ENCODE measurements at places on chromosomes 3 and 15.

DNA sequence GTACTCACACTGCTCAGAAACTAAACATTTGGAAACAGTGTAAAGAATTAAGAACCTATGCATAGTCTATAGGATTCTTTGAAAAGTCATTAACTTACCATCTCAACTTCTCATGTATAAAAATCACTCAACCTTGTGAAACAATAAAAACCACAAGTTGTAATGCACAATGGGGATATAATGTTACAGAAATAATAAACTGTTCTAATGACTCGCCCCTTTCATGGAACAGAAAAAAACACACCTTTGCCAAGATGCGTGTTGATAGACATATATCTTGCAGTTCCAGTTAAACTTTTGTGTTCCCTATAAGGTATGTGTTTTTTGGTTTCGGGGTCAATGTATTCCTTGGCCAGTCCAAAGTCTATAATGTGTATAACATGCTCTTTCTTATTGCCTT is 50.8 kb upstream of the PPIB start:
- no peak for DNase-seq

DNA sequence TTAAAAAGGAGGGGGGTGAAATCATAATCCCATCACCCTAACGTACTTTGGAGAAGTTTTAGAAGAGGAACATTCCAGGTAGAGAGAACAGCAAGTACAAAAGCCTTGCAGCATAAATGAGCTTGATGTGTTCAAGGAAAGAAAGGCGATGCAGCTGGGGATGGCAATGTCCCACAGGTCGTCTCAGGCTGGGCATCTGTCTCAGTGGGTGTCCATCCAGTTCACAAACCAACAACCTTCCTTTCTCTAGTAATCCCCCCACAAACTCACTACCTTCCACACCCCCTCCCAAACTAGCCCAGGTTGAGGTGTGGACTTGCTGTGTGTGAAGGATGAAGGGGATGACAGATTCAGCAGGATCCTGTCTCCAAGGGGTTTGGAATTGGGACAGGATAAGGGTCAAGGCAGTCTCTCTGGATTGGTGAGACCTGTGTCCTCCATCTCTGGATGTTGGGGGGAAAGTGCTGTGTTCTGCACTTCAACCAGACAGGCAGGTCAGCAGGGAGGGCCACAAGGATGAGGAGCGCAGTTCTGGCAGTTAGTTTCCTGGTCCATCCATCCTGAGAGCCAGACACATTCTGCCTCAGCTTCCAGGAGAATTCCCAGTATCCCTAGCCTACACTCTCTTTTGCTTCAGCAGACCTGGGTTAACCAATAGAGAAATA is 1.7 kb upstream of the ESYT3 start:
- DNase-seq, result no peak

- DNase-seq, result no peak
Measured at GRCh38 chr3:60114191-60114590, 1064.4 kb upstream of the CFAP20DC start.

GRCh38 chr3:48514431-48515227 is 10.7 kb upstream of the SHISA5 start:
- DNase-seq, result no peak

DNA sequence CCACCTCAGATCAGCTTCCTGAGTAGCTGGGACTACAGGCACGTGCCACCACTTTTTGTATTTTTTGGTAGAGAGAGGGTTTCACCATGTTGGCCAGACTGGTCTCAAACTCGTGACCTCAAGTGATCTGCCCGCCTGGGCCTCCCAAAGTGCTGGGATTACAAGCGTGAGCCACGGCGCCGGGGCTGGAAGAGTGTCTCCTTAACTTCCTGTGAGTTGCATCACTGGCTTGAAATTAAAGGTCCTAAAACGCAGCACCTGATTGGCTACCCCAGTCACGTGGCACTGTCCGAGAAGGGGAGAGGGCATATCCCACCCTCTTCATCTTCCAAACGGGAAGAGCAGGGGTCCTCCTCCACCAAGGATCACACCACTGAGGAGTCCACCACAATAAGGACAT is 5.5 kb upstream of the FAM174B start:
- no peak for DNase-seq

DNA sequence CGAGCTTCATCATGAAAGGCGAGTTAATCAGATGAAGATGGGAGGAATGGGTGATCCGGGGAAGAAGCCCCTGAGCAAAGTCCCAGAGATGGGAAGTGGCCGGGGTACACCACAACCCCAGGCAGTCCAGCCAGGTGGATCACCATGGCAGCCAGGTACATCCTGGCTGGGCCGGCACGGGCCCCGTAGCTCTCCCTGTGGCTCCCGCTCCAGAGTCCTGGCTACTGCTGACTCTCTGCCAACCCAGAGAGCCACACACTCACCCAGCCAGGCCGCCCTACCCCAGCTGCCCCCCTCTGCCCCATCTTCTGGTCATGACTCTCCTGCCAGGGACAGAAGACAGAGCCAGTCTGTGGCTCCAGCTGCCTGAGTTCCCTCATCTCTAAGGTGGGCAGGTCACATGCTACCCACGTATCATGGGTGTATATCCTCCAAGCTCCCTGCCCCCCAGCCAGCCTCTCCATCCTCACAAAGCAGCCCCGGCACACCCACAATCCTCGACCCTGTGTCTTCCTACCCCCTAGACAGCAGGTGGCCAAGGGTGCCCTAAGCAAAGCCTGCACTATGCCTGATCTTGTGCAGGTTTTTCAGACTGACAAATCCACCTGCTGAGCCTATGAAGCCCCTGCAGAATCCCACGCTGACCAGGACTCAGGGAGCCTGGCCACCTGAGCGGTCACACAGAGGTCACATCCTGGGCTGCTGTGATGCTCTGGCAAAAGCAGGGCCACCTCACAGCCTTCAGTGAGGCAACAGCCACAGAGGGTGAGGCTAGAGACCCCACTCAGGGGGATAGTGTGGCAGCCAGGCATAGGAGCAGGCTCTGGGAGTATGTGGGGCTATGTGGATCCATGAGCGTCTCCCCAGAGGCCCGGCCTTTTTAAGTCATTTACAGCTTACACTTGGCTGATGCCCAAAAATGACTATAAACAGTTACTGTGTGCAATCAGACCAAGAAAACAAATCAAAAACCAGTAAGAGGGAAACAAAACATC is 13.2 kb downstream of the XXYLT1 start:
- peak; percentile 13 for DNase-seq

DNA sequence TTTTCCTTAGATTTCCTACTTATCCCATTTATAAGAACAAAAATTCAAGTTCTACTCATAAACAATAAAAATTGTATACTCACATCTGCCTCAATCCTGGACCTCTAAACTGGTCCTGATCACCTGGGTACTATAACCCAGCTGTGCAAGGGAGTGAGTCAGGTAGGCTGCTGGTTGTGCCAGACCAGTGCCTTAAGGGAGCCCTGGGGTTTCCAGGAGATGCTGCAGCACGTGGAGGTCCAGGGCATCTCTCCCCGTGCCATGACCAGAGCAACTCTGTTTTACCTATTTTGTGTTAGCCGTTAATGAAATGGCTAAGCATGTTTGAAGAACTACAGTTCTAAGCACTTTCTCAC is 140.2 kb upstream of the TRIM42 start:
- DNase-seq, result no peak

DNA sequence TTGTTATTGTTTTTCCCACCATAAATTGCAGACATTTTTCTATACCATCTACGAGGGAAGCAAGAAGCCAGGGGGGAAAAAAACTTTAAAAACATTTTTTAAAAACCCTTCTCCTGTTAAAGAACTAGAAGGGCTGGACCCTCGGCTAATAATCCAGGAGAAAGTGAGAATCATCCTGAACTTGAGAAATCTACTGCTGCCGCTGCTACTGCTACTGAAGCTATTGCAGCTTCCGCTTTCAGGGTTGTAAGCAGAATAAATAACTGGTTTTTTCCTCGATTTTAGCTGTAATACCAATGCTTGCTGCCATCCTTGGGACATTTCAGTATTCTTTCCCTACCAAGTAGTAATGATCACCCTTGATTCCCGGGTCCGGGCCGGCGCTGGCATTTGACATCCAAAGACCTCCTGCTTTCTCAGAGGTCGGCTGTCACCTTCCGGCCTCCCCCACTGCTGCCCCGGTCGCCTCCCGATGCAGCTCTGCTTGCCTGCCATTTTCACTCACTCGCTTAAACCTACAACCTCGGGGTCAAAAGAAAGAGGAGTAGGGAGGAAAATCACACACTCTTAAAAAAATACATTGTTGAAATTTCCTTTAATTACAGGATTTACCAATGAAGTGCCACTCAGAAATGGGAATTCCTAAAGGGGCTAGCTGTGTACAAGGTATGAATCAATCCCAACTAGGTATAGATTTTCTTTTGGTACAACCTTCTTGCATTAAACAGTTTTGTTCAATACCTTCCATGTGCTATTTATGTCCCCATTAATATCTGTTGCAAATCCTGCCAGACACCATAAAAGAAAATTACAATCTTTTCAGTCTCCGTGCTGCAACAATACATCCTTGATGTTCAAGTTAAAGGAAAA is 674 bp upstream of the MECOM start:
- peak; percentile 19 for DNase-seq

GRCh38 chr3:181403876-181404660 is 307.7 kb upstream of the SOX2 start:
- no peak for DNase-seq

GRCh38 chr15:33344530-33344929 is 33.8 kb downstream of the RYR3 start:
- DNase-seq, result no peak

DNA sequence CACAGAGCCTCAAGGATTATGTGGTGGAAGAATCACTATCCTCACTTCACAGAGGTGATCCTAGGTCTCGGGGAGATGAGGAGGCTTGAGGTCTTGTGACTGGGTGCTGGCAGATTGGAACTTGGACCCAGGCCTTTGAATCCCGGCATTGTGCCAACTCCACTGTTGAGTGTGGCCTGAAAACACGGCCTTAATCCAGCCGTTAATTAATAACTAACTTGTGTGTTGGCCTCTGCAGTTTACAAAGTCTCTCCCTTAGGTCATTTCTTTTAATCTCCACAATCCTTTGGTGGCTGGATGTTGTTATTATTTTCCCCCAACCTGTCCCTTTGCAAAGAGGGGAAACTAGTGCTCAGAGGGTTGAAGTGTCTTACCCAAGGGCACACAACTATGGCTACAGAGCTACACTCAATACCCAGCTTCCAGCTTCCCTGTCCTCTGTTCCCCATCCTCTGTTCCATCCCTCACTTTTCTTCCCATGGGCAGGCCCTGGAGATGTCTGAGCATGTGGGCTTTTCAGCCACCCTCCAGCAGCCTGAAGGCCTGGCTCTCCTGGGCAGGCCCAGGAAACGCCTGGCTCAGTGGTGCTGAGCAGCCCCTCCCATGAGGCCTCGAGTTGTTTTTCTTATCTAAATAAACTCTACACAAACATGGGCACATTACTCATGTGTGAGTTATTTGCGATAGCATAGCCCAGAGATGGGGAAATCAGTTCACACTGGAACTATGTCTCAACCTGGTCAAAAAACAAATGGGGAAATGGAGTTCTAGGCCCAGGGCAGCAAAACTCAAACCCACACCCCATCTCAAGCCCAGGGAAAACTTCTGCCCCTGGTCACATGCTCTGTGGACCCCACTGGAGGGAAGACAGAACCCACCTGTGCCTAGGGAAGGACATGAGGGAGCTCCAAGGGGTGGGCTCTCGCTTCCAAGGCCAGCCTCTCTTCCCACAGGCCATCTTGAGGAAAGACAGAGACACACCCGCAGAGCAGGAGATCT is 16.8 kb upstream of the SMAD3 start:
- DNase-seq, result no peak

DNA sequence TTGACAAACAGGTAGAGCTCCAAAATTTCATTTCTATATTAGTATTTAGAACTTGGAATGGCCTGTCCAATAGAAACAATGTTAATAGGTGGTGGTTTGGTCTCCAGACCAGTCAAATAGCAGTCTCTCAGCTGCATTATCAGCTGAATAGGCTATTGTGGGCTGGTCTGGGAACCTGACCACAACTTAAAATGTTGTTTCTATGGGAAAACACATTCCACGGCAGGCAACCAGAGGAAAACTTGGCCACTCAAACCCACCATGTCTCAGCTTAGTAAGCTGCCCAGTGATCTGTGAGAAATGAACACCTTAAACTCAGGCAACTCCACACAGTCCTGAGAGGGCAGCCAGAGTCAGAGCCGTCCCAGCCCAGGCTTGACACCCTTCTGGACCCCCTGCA is 20.4 kb downstream of the FBN1 start:
- no peak for DNase-seq

- no peak for DNase-seq
Measured at GRCh38 chr3:123039178-123039577, 11.6 kb upstream of the SEMA5B start.

GRCh38 chr15:79849789-79850188 is 47.0 kb downstream of the MTHFS start:
- DNase-seq, result peak; percentile 76

DNA sequence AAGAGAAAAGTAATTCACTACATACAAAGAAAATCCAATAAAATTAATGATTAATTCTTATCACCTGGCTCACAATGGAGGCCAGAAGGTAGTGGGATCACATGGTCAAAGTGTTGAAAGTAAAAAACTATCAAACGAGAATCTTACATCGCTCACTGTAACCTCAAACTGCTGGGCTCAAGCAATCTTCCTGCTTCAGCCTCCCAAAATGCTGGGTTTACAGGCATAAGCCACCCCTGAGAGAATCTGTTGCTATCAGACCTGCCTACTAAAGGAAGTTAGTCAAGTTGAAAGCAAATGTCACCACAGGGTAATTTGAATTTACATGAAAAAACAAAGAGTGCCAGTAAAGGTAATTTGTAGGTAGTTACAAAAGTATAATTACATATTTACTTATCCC is 103.3 kb downstream of the PCCB start:
- no peak for DNase-seq

GRCh38 chr3:119279584-119280243 is 14.5 kb upstream of the ARHGAP31 start:
- DNase-seq, result peak; percentile 61

DNA sequence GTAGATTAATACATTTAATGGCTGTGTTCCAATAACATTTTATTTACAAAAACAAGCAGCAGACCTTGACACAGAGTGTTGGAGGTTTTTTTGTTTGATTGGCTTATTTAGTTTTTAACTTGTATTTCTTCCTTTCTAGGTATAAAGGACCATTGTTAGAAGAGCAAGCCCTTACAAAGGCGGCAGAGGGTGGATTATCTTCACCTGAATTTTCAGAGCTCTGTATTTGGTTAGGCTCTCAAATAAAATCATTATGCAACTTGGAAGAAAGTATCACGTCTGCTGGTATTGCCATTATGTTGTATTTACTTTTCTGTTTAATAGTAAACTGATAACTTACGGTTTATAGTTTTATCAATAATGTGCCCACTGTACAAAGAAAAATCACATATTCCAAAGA is 10.0 kb downstream of the FAM98B start:
- no peak for DNase-seq

DNA sequence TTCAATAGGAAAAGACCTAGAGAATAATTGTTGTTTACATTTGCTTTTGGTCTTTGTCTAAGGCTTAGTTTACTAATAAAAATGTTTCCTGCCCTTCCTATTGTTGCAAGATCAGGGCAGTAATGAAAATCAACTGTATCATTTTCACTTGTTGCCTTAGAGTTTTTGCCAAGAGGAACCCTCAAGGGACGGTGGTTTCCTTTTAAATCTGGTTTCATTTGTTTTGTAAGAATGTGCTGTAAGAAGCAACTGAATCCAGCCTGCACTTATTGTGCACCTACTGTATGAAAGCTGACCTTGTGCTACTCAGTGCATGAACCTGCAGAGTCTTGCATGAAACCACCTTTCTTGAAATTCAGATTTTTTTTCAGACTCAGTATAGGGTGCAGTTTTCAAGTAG is 5.3 kb downstream of the IGF1R start:
- no peak for DNase-seq

GRCh38 chr15:95292785-95293450 is 1037.6 kb upstream of the NR2F2 start:
- DNase-seq, result peak; percentile 41

Measured in brain (organoid and tissue), 16 donors.